T-helper 9 cell (primary cell): ENCODE measurements at places on chromosomes 3 and 15.

DNA sequence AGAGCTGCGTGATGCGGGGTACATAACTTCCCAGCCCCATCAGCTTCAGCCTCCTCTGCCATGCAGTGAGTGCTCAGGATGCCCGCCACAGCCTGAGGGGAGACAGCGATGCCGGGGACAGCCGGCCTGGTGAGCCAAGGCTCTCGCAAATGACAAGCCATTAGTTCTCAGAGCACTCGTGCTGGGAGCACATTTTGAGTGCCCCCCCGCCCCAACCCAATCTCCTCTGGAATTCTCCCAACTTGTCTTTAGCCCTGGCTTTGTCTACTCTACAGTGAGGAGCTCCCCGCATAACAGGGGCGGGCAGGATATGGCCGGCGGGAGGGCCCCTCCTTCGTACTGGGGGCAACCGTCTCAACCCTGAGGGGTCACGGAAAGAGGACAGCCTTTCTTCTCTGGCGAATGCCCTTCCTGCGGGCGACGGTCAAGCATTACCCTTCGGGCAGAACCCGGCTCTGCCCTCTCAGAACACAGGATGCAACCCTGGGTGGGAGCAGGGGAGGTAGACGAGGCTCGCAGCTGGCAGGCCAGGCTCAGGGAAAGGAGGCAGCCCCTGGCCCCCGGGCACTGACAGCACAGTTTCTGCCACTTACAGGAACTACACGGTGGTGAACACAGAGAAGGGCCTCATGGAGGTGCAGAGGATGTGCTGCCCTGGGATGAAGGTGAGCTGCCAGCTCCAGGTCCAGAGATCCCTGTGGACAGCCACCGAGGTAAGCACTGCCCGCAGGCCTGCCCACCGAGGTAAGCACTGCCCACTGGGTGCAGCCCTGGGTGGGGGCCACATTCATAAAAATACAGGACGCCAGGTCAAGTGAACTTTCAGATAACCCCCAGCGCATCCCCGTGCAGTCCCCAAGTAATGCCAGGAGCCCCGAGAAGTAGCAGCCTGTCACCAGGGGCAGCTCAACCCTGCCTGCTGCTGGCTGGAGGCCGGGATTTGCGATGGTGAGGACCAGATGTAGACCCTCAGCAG, 141.7 kb downstream of the LRRK1 start:
- no peak for DNase-seq

DNA sequence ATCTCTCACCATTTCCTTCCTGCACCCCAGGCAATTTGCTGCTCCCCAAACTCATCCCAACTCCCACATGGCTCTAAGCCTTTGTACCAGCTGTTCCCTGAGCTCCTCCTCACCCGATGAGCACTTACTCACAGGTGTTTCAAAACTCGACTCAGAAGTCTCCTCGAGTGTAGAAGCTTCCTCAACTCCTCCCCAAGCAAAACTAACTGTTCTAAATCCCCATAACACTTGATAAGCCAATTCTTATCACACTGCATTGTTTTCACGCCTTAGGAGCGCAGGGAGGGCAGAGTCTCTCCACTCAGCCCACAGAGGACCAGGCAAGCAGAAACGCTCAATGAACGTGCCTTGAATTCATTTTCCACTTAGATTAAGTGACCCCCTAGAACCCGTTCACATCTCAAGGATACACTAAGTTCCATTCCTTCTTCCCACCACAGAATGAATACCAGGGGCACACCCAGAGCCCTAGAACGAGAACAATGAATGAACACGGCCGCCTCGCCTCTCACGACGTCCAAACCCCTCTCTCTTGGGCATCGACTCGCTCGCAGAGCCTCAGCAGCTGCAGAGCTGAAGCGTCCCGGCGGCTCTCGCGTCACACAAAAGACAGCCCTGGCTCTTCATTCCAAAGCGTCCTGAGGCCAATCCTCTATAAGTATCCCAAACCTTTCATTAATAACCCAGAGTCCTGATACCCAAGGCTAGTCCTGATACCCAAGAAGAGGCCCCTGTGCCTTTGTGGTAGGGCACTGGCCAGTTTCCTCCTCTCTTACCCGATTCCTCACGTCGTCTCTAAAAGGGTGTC, 1.1 kb downstream of the RAF1 start:
- peak; percentile 11 for DNase-seq

- DNase-seq, result no peak
Measured at GRCh38 chr3:536417-536813, 339.9 kb downstream of the CHL1 start.

DNA sequence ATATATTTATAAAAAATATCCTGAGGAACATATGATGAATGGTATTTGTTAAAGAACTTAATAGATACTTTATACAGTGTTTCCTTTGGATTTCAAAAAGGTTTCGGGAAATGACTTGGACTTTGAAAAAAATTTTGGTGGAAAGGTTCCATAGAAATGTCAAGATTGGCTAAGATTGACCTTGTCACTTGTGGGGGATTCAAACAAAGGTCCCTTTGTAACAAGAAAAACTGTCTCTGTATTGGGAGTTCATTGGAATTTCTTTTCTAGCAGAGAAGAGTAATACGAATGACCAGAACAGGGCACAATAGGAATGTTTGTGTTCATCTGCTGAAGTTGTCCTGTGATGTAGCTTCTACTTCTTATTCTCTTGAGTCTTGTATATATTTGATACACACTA, 43.2 kb downstream of the ARHGEF26 start:
- no peak for DNase-seq

DNA sequence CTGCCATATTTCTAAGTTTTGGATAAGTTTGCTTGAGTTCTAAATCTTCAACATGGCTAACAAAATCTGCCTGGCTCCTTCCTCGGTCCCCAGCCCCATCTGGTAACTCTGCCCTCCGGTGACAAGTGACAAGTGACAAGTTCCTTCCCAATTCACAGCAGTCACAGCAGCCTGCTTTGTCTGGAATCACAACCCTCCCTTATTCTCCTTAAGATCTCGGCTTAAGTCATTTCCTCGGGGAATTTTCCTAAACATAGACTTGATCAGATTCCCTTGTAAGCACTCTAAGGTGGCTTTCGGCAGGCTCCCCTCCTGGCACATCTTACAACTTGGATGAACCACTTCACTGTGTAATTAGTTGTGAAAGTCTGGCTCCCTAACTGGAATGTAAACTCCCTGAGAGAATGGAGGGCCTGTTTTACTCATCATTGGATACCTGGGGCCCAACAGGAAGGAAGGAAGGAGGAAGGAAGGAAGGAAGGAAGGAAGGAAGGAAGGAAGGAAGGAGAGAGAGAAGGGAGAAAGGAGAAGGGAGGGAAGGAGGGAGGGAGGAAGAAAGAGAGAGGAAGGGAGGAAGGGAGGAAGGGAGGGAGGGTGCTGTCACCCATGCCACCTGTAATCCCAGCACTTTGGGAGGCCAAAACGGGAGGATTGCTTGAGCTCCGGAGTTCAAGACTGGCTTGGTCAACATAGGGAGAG, 126.4 kb downstream of the SHQ1 start:
- DNase-seq, result no peak

GRCh38 chr3:146554151-146554760, 9.8 kb upstream of the PLSCR1 start:
- DNase-seq, result no peak

GRCh38 chr15:82641129-82641798, 5.9 kb downstream of the CPEB1 start:
- DNase-seq, result no peak

DNA sequence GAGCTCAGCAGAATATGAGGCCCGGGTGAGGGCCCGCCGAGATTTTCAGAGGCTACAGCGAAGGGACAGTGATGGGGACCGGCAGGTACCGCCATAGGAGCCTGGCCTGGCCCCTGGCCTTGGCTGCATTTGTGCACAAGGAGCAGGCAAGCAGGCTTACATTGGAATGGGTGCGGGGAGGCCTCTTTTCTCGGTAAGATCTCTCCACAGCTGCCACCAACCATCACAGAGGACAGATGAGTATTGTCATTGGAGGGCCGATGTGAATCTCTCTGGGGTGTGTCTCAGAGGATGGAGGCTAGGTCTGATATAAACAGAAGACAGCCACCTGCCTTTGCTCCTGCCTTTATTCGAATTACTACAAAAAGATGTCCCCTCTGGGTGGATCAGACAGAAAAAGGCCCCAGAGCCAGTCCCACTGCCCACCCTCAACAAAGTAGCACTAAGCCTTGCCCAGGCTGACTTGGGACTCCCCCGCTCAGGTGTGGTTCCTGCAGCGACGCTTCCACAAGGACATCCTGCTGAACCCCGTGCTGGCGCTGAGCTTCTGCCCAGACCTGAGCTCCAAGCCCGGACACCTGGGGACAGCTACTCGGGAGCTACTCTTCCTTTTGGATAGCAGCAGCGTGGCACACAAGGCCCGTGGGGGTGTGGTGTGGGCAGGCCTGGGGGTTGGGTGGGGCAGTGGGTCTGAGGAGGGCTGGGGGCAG, 5.4 kb downstream of the VWA5B2 start:
- DNase-seq, result no peak

GRCh38 chr15:100060276-100060926, 281.4 kb downstream of the ADAMTS17 start:
- no peak for DNase-seq

- no peak for DNase-seq
Measured at GRCh38 chr3:106423321-106424225, 554.8 kb upstream of the CBLB start.

GRCh38 chr15:52164631-52165265, 26.4 kb downstream of the GNB5 start:
- DNase-seq, result no peak

DNA sequence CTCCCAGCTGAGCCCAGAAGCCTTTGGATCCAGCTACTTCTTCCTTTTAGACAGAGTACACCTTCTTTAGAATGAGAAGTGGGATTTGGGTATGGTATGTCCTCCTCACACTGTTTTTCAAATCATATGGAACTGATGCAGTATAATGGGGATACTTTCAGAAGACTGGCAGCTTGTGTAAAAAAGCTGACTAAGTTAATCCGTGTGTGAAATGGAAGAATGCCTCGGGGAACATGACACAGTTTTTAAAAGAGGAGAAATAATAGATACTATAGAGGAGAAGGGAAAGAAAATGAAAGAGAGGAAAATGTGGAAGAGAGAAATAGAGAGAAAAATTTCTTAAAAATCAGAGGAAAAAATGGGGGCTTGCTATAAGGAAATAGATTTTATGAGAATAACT, 47.7 kb downstream of the TUSC7 start:
- DNase-seq, result no peak

- DNase-seq, result no peak
Measured at GRCh38 chr3:146783446-146783845, 178.3 kb upstream of the PLSCR5 start.

DNA sequence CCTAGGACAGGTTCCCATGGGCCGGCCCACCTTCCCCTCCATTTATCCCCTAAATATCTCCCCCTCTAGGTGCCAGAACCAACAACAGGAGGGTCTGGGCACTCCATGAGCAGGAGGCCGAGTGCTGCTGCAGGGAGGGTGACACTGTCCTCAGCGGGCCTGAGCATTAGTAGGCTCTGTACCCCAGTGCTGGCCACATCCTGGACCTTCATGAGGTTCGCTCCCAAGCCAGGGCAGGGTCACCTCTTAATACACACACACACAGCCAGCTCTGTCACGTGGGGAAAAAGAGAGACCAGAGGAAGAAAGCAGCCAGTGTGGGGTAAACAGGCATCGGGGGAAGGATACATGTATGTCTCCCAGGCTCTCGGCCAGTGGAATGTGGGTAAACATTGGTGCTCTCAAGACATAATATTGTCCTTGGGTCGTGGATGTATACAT, 27.9 kb upstream of the SEMA3F start:
- no peak for DNase-seq

- DNase-seq, result no peak
Measured at GRCh38 chr15:27725731-27726130, 373.4 kb downstream of the OCA2 start.
